Stimulated activated CD4-positive, alpha-beta T cell treated with anti-CD3 and anti-CD28 coated beads, Interleukin-1b, Interleukin-23, amount 100 ng/mL, for 1 hour (primary cell): ENCODE measurements at places on chromosomes 2 and 18.

DNA sequence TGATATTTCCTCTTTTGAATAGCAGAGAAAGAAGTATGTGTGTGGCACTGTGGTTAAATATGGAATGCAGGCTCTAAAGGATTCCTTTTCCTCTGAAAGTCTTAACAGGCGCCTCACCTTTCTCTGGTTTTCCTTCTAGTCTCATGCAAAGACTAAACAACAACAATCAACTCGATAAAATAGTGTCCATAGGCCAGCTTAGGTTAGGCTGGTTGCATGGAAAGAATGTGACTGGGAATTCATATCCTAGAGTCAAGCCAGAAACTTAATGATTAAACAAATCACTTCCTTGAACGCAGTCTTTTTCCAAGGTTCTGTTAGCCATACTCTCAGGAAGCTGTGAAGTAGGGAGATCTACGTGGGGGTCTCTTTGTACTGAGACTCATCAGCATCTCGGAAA, 800.8 kb upstream of the ID2 start:
- DNase-seq: no peak

DNA sequence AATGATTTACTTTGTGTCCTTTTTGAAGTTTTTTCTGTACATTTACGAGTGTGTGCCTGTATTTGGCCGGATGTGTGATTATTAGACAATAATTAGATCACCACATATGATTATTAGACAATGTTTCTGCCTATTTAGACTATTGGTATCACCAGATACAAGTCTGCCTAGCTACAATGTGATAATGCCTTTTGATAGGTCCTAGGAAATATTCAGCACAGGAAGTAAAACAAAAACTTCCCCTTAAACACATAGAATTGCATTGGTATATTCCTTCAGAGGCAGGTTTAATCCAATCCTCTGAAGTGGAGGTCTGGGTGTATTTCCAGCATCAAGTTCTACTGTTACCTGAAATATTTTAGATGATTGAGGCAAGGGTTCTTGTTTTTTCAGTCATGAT, 275.1 kb downstream of the TGIF1 start:
- no peak for DNase-seq

DNA sequence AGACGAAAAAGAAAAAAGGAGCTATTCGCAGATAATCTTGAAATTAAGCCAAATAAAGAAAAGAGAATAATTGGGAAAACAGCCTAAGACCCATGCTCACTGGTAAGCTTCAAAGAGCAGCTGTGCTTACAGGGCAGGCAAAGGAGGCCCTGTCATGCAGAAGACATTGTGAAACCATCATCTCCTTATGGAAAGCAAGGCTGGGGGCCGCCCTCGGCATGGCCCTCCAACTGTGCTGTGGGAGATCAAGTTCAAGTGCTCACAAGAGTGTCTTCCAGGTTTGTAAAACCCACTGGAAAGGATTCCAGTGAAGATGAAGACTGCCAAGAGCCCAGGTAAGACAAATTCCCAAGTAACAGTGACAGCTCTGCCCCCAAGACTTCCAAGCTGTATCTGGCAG, 32.2 kb downstream of the ACVR1 start:
- DNase-seq: no peak

GRCh38 chr2:168997118-168997521, 34.0 kb downstream of the ABCB11 start:
- no peak for DNase-seq

- peak; percentile 72 for DNase-seq
These were observed 46.1 kb upstream of the PLB1 start for GRCh38 chr2:28449488-28450395.

GRCh38 chr2:113890253-113891235, 655 bp downstream of the ACTR3 start:
- DNase-seq: peak; percentile 46

- no peak for DNase-seq
These were observed 1091.2 kb upstream of the LRRTM1 start for GRCh38 chr2:81395746-81396145.

DNA sequence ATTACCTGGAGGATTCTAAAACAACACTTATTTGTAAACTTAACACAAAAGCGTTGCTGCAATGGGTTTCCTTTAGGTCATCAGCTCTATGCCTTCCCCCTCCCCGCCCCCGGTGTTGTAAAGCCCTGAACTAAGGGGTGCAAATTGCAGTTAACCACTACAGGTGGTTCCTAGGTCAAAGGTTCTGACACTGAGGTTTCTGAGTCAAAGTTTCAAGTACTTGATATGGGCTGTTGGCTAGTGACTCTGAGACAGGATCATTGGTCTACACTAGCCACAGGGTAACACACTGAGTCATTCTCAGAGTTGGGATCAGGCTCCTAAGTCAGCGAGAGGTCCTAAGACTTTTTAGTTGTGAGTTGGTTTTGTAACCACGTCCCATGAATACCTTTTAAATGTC, 15.4 kb downstream of the IL1B start:
- no peak for DNase-seq

- DNase-seq: no peak
These were observed 466.4 kb downstream of the TDRD15 start for GRCh38 chr2:21590026-21590690.

DNA sequence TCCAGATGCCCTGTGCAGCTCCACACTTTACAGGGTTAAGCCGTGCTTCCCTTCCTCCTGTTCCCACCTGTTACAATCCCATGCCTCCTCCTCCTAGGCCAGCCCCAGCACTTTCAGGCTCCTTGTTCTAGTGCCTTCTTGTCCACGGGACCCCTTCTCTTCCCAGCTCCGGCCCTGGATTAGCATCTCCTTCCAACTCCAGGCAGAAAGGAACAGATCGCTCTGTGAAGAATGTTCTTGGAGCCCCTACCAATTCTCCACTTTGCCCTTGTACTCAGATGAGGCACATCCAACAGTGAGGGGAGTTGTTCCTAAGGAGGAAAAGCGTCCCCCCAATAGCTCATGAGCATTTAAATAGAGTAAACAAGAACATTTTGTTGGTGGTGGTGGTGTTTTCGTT, 72.7 kb downstream of the CABLES1 start:
- DNase-seq: no peak

DNA sequence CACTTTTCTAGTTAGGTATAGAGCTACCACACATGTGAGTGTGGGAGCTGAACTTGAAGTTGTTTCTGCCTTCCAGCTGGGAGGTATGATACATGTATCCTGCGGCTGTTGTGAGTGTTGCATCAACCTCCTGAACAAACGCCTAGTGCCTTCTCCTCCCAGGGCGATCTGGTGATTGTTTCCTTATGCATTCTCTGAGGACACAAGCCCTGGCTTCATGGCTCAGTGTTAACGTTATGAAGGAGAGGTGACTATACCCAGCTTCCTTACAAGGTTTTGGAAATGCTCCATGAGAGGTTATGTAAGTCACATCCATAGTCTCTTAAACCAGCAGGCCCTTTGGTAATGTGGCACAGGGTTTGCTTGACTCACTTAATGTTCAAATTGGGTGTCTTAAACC, 64.9 kb downstream of the SPRED2 start:
- DNase-seq: no peak

DNA sequence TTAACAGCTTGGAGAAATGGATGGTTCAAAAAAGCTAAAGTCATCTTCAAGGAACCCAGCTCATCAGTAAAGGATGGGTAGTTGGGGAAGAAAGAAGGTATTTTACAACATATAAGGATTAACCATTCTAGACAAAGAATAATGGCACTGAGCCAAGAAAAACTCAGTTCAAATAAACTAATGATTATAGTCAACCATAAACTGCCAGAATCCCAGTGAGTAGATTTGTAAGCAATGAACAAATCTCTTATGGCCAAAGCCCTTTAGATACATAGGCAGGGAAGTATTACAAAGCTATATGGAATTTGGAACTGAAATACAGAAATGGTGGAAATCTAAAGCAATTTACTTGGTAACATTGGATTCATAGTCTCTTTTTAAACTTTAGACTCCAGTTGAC, 92.4 kb upstream of the ZFP36L2 start:
- no peak for DNase-seq

DNA sequence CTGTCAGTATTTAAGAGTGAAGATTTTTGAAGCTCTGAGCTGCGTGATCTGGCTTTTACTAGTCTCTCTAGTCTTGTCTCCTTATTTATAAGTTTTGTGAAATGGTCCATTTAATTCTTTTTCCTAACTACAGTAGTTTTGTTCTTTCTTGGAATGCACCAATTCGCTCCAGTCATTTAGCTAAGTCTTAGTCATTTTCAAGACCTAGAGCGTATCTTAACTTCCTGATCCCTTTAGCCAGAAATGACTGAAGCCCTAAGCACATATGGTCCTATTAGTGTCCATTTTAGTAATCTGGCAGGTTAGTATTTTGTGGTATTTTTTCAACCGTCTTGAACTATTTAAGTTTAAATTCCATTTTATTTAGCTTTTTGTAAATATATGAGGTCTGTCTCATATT, 3.6 kb downstream of the BIRC6 start:
- DNase-seq: no peak

- DNase-seq: no peak
These were observed 119.3 kb downstream of the SPTBN1 start for GRCh38 chr2:54575379-54575888.

DNA sequence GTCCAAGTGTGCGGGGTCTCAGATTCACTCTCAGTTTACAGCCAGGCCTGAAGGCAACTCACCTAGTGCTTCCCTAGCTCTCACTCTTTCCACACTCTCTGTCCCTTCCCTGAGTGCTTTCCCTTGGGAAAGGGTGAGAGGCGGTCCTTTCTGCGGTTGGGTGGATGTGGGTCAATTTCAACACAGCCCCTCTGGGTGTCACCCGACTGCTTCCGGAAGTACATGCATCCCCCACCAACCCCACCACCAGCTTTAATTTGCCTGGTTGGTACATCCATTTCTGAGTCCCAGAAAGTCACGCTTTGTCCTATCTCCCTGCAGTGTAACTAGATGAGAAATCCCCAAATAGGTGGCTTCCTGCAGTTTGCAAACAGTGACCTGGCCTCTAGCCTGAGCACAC, 307.3 kb upstream of the MEIS1 start:
- DNase-seq: no peak

DNA sequence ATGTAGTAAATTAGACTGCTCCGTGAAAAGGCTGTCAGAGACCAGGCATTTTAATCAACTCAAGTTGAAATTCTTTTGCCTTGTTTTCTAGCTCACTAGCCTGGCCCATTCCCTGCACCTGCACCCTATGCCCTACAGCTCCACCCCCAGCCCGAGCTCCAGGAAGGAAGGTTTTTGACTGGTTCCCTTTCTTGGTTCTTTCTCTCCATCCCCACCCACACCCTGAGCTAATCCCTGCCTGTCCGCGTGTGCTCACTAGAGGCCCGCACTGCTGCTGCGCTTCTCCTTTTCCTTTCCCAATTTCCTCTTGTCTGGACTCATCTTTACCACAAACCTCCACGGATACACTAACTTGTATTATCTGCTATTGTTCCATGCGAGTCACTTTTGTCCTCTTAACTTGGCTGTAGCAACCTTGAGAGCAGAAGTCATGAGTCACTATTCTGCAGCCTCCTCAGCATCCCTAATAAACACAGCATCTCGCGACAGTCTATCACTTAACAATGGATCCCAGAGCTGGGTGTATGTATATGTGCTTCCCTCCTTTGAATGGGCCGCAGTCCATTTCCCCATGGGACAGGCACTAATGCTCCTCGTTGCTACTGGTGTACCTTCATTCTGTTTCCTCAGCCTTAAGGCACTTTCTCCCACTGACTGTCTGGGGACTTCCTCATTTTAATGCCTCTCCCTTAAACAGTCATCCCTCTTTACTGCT, 36.5 kb downstream of the COLEC12 start:
- no peak for DNase-seq

- no peak for DNase-seq
These were observed 196.0 kb downstream of the NR4A2 start for GRCh38 chr2:156136566-156136965.

GRCh38 chr2:196143730-196144131, 27.6 kb downstream of the STK17B start:
- no peak for DNase-seq

DNA sequence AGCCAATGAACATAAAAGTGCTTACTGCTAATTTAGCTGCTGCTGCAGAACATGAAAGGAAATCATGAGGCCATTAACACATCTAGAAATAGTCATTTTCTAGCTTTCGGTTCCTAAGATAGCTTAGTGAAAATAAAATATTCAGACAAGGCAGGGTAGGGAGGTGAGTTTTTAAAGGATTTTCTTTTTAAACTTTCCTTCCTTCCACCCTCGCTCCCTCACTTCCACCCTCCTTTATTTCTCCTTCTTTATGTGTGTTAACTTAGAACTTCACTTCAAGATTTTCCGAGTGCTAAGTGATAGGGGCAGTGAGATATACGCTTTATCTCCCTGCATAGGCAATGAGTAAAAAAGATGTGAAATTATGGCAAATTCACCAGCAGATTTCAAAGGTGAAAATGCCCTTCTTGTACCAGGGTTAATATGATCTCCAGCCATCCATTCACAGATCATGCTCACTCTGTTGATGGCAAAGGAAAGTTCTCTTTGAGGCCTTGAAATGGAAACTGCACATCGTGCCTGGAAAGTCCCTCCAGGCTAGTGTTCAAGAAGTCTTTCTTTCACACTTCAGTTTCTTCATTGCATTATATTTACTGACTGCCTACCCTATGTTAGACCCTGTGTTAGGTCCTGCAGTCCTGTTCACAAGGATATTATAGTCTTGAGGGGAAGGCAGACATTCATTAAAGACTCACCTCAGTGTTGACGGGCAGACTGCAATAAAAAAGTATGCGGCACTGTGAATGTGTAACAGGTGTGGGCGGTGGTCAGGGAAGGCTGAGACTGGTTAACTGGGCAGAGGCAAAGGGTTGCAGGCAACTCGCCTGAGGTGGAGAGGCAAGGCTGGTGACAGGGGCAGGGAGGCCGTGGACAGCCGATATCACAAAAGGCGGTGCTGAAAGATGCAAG, 200.8 kb downstream of the PLCL1 start:
- DNase-seq: no peak

DNA sequence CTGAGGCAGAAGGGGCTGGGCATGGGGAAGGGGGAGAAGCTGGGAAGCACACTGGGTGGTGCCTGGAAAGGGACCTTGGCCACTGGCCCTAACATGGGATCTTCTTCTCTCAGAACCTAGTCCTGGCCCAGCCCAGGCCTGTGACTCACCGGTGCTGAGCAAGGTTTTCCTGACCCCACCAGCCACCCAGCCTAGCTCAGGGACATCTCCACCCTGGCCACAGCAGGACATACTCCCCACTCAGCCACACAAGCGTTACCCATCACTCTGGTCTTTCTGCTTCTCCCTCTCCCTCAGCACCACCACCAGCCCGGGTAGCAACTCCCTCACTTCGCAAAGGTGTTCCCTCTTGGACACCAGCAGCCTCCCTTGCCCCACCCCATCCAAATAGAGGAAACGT, 22.8 kb downstream of the TNS1 start:
- DNase-seq: no peak

- DNase-seq: no peak
These were observed 409.2 kb upstream of the TCF4 start for GRCh38 chr18:55997151-55997561.

- no peak for DNase-seq
These were observed 55.8 kb upstream of the TNP1 start for GRCh38 chr2:216915557-216916150.

- DNase-seq: no peak
These were observed 96.2 kb upstream of the SNTG2 start for GRCh38 chr2:854460-854859.

DNA sequence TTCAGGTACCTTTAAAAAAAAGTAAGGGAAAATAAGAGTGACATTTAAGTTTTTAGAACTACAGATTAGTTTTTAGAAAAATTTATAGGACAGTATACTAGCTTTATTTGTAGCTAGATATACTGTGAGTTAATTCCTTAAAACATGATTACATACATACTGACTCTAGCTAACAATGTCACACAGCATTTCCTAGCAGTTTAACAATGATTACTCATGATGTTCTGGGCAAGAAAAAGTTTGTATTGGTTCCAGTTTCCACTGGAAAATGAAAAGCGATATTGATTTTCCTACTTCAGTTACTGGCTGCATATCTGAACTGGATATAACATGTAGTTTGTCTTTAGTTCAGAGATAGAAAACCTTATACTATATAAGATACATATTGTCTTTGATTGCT, 19.4 kb downstream of the SLC39A6 start:
- DNase-seq: no peak
